ENCODE measurements at places on chromosomes 6 and 20. TPM values are rescaled to one million over a fixed set of nuclear protein-coding genes. Genes with fewer than 3 reads are reported as not detected.

- H3K36me3 ChIP-seq, result no peaks in the 10 kb centered on the region
- no peak overlapping the region for H3K27ac ChIP-seq
- H3K4me1 ChIP-seq, result no peaks in the 10 kb centered on the region
- DNase-seq, result no peak
- no peaks in the 10 kb centered on the region for H3K27me3 ChIP-seq
These were observed 122.2 kb downstream of the COL19A1 start for GRCh38 chr6:69988458-69989126.

DNA sequence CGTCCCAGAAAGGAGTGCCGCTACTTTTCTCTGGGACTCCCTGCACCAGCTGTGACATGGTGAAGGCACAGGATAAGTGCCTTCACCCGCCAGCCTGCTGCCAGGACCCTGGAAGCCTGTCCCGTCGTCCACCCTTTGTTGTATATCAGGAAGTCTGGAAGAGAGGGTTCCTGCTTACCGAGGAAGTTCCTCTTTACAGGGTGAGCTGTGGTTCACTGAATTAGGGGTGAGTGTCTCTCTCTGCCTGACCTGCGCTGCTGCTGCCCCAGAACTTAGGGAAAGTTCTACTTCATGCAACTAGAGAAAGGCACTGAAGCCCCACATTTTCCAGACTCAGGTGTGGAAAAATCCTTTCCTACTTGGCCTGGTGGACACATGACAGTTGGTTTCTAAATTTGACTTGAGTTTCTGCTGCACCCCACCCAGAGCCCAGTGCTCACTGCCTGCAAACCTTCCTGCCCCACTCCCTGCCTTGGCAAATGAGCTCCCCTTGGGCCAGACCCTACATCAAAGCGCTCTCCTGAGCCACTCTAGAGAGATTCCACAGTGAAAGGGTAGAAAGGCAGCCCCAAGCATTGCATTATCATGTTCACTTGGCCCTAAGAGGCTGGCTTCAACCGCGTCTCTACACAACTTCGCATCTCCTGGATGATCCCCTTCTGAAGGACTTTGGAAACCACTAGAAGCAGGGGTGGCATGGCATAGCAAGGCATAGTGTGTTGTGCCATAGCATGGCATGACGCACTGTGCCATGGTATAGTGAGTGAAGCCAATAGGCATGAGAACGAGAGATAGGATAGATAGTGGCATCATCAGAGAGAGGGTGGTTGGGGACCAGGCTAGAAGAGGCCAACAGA, 215.8 kb upstream of the CDYL start:
- H3K4me1 ChIP-seq, result no peaks in the 10 kb centered on the region
- no peaks in the 10 kb centered on the region for H3K27me3 ChIP-seq
- no peaks in the 10 kb centered on the region for H3K36me3 ChIP-seq
- H3K4me3 ChIP-seq, result no peak overlapping the region
- no peak for DNase-seq

Gene HMGCLL1
- total RNA-seq, result 0.78 TPM

- H3K27ac ChIP-seq, result no peak overlapping the region
- no peak for DNase-seq
- no peaks in the 10 kb centered on the region for H3K36me3 ChIP-seq
- no peak overlapping the region for H3K4me3 ChIP-seq
- H3K4me1 ChIP-seq, result no peaks in the 10 kb centered on the region
- H3K27me3 ChIP-seq, result no peaks in the 10 kb centered on the region
These were observed 611.5 kb upstream of the IMPG1 start for GRCh38 chr6:76683985-76684384.

Gene TREML2
- 0.11 TPM for total RNA-seq

- no peaks in the 10 kb centered on the region for H3K36me3 ChIP-seq
- no peaks in the 10 kb centered on the region for H3K4me1 ChIP-seq
- DNase-seq, result no peak
- no peaks in the 10 kb centered on the region for H3K27me3 ChIP-seq
- no peak overlapping the region for H3K27ac ChIP-seq
These were observed 73.2 kb downstream of the ROS1 start for GRCh38 chr6:117352466-117353081.

GRCh38 chr6:121726596-121726995, 291.1 kb downstream of the GJA1 start:
- no peak for DNase-seq
- H3K36me3 ChIP-seq, result no peaks in the 10 kb centered on the region
- no peak overlapping the region for H3K27ac ChIP-seq
- H3K4me3 ChIP-seq, result no peak overlapping the region
- no peaks in the 10 kb centered on the region for H3K27me3 ChIP-seq
- H3K4me1 ChIP-seq, result no peaks in the 10 kb centered on the region

- no peak overlapping the region for H3K27ac ChIP-seq
- no peaks in the 10 kb centered on the region for H3K36me3 ChIP-seq
- no peaks in the 10 kb centered on the region for H3K4me1 ChIP-seq
- no peaks in the 10 kb centered on the region for H3K27me3 ChIP-seq
These were observed 9.5 kb upstream of the NXT1 start for GRCh38 chr20:23341073-23341472.

DNA sequence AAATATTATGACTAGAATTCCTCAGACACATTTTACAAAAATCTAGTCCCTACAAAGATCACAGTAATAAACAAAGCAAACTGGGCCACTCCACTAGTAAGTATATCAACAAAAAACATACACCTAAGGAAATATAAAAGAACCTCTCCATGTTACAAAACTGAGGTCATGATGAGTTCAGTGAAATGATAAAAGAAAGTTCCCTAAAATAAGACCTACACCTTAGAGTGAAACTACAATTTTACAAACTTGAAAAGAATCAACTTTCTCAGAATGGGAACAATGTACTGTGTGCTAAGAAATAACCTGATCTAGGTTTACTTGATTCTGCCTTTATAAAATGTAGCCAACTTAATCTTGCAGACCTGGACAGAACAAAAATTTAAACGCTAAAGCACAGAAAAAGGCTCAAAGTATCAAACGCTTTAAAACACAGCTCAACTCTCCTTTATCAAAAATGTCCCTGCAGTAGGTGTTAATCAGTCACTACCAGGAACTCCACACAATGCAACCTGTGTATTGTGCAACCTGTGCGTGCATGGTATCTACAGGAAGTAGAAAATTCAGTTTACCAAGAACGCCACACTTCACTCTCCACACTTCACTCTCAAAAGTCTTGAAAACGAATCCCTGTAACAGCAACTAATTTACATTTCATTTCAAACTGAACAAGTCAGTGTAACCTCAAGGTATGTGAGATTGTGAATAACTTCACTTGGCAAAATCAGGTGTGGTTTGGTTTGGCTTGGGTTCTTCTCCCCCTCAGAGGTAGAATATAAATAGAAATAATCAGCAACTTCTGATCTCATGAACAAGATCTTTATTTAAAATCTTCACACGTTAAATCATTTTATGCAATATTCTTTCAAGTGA, 1.8 kb downstream of the RALGAPA2 start:
- H3K4me3 ChIP-seq, result peak overlapping the region; percentile 89
- no peaks in the 10 kb centered on the region for H3K36me3 ChIP-seq
- DNase-seq, result no peak
- peak overlapping the region; percentile 91 for H3K27ac ChIP-seq
- peaks cover 59% of the 10 kb centered on the region for H3K4me1 ChIP-seq
- H3K27me3 ChIP-seq, result no peaks in the 10 kb centered on the region

GRCh38 chr6:149109397-149110070, 208.0 kb upstream of the TAB2 start:
- no peaks in the 10 kb centered on the region for H3K27me3 ChIP-seq
- H3K36me3 ChIP-seq, result no peaks in the 10 kb centered on the region
- no peaks in the 10 kb centered on the region for H3K4me1 ChIP-seq
- H3K27ac ChIP-seq, result no peak overlapping the region
- H3K4me3 ChIP-seq, result no peak overlapping the region
- DNase-seq, result no peak

- peaks cover 2% of the 10 kb centered on the region for H3K36me3 ChIP-seq
- no peak overlapping the region for H3K27ac ChIP-seq
- H3K27me3 ChIP-seq, result no peaks in the 10 kb centered on the region
- DNase-seq, result no peak
These were observed 118.2 kb downstream of the CDKAL1 start for GRCh38 chr6:20652299-20653084.

- no peak overlapping the region for H3K27ac ChIP-seq
- no peak overlapping the region for H3K4me3 ChIP-seq
- H3K4me1 ChIP-seq, result peaks cover 16% of the 10 kb centered on the region
- DNase-seq, result no peak
- H3K27me3 ChIP-seq, result no peaks in the 10 kb centered on the region
These were observed 61.9 kb downstream of the CBFA2T2 start for GRCh38 chr20:33551778-33552177.

- H3K4me3 ChIP-seq, result no peak overlapping the region
- no peaks in the 10 kb centered on the region for H3K27me3 ChIP-seq
- H3K4me1 ChIP-seq, result no peaks in the 10 kb centered on the region
These were observed 783.0 kb upstream of the GJE1 start for GRCh38 chr6:141349710-141350109.

Gene GLP1R
- total RNA-seq, result not detected

DNA sequence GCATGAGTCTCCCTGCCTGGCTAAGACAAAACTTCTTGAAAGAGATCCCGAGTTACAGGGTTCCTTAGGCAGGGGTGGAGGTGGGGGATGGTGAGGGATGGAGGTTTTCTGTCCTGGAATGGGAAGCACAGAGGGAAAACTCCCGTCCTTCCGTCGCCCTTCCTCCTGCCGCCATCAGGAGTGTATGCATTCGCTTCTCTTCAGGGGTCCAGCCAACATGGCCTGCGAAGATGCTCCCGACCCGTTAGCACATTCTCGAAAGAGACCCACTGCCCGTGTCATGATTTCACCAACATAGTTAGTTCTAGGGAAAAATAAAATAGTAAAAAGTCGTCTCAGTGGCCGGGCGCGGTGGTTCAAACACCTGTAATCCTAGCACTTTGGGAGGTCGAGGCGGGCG, 37.1 kb downstream of the KIF25 start:
- DNase-seq, result no peak
- H3K36me3 ChIP-seq, result no peaks in the 10 kb centered on the region
- peak overlapping the region; percentile 58 for H3K27ac ChIP-seq
- peaks cover 11% of the 10 kb centered on the region for H3K4me1 ChIP-seq
- no peak overlapping the region for H3K4me3 ChIP-seq
- H3K27me3 ChIP-seq, result no peaks in the 10 kb centered on the region

GRCh38 chr6:20266851-20267608, 54.8 kb upstream of the MBOAT1 start:
- no peak overlapping the region for H3K4me3 ChIP-seq
- H3K27ac ChIP-seq, result no peak overlapping the region
- no peak for DNase-seq
- no peaks in the 10 kb centered on the region for H3K36me3 ChIP-seq
- H3K4me1 ChIP-seq, result no peaks in the 10 kb centered on the region
- no peaks in the 10 kb centered on the region for H3K27me3 ChIP-seq

- H3K36me3 ChIP-seq, result no peaks in the 10 kb centered on the region
- no peak overlapping the region for H3K27ac ChIP-seq
- H3K4me1 ChIP-seq, result peaks cover 14% of the 10 kb centered on the region
- H3K4me3 ChIP-seq, result no peak overlapping the region
These were observed 236.5 kb downstream of the CDKAL1 start for GRCh38 chr6:20770773-20771172.

DNA sequence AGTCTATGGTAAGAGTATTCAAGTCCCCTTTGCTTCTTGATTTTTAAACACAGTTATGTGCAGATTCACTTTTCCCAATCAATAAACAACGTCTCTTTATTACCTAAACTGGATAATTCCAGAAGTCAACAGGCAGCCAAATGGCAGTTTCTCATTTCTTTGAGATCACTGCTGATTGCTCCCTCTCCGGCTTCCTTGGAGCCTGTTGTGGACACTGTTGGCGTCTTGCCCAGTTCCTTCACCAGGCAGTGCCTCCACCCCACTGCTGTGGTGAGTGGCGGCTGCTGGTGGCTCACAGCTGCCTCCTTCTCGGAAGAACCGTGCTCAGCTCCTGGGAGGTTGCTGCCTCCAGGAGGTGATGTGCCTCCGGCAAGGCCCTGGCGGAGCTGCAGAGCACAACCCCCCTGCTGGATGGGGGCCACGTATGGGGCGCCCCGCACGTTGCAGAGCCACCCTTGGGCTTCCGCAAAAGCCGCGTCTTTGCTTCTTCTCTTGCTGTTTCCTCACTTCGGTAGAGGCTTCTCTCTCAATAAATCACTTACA, 105.1 kb upstream of the CNKSR3 start:
- H3K4me3 ChIP-seq, result no peak overlapping the region
- H3K27me3 ChIP-seq, result peaks cover 5% of the 10 kb centered on the region
- no peaks in the 10 kb centered on the region for H3K36me3 ChIP-seq
- H3K27ac ChIP-seq, result no peak overlapping the region

Gene DEFB124
- total RNA-seq, result not detected

Gene FOXA2
- not detected for total RNA-seq

DNA sequence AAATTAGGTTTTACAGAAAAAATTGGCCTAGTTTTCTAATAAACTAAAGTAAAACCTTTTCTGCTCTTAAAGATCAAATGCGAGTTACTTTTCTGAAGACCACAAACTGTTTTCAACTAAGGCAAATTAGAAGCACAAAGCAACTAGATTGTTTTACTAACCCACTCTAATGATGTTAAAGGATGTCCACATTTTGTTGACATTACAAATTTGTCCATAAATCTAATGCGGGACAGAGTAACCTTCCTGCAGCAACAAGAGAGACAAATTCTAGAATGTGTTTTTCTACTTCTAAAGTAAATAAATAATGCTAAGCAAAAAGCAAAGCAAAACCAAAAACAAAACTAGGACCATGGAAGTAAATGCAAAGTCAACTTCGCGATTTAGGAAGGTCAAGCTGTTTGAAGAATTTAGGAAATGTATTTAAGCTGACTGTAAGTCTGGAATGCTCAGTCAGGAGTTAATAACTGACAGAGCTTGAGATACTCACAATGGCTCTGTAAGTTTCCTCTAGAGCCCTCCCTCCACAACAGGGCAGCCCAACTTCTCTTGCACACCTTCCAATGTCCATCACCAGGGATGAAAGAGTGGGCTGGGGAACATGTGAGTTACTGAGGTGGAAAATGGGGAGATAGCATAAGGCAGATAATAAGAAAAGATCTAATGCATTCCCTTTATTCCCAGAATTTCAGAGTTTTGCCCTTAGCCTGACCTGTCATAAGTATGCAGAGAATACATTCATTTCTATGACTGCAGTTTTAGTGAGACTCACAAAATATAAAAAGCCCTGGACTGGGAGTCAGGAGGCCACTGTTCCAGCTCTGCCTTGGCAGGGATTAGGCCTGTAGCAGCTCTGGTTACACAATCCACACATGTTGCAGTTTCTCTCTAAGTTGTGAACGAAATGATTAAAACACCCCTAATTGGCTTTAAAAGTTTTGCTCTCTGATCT, 158.8 kb downstream of the FOXA2 start:
- no peak for DNase-seq
- H3K4me1 ChIP-seq, result no peaks in the 10 kb centered on the region
- no peak overlapping the region for H3K4me3 ChIP-seq

GRCh38 chr6:70874181-70874913, 82.5 kb downstream of the B3GAT2 start:
- no peak for DNase-seq
- no peaks in the 10 kb centered on the region for H3K27me3 ChIP-seq
- H3K4me1 ChIP-seq, result no peaks in the 10 kb centered on the region
- H3K27ac ChIP-seq, result no peak overlapping the region
- H3K36me3 ChIP-seq, result no peaks in the 10 kb centered on the region

GRCh38 chr20:54340667-54341081, 132.8 kb downstream of the PFDN4 start:
- DNase-seq, result no peak
- no peak overlapping the region for H3K4me3 ChIP-seq
- no peaks in the 10 kb centered on the region for H3K36me3 ChIP-seq
- peaks cover 4% of the 10 kb centered on the region for H3K4me1 ChIP-seq
- H3K27me3 ChIP-seq, result no peaks in the 10 kb centered on the region
